Esophagus muscularis mucosa (tissue), 4 donors: ENCODE measurements at places on chromosomes 5 and 9. TPM values are rescaled to one million over a fixed set of nuclear protein-coding genes. Genes with fewer than 3 reads are reported as not detected.

DNA sequence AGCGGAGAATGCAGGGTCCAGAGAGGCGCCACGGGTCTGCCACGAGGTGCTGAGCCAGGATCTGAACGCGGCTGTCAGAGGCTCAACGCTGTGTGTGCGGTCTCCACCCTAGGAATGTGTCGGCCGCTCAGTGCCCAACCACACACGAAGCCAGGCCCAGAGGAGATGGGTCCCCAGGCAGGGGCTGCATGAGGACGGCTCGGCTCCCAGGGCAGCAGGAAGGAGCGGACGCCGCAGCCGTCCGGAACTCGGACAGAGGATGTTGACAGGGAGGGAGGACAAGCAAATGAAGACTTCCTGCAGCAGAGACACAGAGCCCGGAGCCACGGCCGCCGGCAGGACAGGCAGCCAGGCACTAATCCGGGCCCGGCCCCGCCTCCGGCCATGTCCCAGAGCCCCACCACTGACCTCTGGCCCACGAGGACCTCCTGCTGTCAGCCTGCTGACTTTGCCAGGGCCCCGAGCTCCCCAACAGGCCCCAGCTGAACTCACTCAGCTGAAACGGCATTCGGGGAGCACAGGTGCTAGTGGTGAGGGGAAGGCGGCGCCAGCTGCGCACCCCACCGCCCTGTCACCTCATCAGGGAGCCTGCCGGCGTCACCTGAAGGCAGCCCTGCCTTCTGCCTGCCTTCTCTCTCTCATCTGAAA lies 12.7 kb downstream of the VAV2 start:
- DNase-seq: no peak

DNA sequence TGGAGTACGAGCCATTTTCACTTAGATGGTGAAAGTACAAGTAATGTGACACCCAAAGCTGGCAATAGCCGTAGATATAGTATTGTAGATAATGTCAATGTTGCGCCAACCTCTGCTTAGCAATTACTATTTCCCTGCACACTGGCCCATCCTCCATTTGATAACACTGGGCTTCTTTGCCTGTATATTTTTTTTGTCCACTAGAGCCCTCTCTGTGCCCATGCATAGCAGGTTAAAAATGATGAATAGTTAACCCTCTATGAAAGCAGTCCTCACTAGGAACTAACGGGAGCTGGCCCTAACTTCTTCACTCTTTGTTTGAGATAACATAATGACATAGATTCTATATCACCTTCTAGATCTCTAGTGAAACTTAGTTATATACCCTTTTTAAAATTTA lies 416.8 kb downstream of the TUSC1 start:
- DNase-seq: no peak

DNA sequence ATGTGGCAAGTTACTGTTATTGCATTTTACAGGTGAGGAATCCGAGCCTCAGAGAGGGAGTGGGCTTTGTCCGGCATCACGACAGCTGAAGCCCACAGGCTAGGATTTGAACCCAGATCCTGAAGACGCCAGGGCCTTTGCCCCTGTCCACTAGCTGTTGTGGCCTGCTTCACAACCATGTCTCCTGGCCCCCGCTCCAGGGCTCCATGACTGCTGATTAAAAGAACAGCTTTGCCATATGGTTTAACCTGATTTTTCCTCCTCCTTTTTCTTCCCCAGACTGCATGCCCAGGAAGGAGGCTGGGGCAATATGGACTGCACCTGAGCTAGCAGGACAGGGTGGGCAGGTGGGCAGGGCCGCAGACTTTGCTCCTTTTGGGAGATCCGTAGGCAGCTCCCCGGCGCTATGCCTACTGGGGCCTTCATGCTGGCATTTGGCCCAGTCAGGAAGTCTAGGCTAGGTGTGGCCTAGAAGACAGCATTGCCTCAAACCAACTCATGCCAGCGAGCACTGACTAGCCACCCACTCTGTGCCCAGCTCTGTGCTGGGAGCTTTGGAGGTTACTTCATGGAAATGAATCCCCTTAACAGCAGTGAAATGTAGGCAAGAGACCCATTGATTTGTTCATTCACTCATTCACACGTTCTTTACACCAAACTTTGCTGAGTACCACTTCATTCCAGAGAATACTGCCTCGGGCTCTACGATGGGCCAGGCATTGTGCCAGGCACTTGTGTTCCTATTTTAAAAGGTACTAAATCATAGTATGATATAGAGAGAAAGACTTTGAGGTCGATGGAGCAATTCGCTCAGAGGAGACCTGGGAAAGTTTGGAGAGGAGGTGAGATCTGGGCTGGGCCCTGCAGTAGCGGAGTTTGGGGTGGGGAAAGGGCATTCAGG lies 94.3 kb upstream of the CPEB4 start:
- DNase-seq: no peak

DNA sequence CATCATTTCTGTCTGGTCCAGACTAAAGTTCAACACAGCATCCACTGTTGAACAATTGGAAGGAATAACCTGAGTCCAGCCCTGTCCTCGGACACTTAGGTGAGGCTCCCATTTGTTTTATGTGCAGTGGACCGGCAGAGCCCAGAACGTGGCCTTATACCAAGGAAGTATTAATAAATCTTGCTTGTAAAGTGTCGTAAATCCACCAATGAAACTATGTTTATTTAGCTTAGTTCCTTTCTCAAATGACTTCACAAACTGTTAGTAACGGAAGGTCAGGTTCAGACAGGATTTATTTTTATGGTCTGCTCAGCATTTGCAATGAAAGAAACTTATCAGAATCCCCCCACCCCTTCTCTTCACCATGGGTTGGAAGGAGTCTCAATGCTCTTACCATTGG lies 149.5 kb downstream of the PCSK1 start:
- no peak for DNase-seq

BBLN gene
- 157 TPM for total RNA-seq

RGS7BP gene
- total RNA-seq: 3.5 TPM
